ENCODE measurements at places on chromosomes 7 and 10.
A peak's percentile ranks its signal among the peaks of the same experiment; 100 is the strongest.

- no peak for DNase-seq
Observed at GRCh38 chr7:94660006-94660405, 4.1 kb upstream of the SGCE start.

DNA sequence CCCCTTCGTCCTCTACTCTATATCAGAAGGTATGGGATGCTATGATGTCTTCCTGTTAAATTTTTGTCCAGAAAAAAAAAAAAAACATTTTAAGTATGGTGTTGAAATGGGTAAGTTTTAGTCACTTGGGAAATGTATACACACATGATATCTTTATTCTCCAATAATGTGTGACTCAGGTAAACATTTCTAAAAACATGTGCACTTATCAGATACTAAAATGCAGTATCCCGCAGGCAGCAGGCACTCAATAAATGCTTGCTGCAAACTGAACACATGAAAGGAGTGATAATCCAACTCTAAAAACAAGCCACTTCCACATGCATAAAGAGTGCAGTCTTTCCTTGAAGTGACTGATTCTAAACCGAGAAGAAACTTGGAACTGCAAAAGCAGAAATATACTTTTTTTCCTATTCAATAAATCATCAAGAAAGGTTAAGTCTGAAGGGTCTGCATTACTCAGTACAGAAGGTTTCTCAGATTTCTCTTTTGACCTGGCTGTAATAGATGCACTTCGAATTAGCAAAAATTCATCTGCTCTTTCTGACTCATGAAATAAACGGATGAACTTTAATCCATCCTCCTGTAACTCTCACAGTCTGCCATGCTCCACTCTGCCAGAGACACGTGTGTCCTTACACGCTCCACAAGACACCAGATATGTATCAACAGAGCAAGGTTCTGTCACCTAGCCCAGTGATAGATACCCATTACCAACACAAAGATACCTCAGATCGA, 84.0 kb downstream of the HIPK2 start:
- no peak for DNase-seq

- DNase-seq, result no peak
Observed at GRCh38 chr7:81932936-81933335, 163.1 kb upstream of the HGF start.

DNA sequence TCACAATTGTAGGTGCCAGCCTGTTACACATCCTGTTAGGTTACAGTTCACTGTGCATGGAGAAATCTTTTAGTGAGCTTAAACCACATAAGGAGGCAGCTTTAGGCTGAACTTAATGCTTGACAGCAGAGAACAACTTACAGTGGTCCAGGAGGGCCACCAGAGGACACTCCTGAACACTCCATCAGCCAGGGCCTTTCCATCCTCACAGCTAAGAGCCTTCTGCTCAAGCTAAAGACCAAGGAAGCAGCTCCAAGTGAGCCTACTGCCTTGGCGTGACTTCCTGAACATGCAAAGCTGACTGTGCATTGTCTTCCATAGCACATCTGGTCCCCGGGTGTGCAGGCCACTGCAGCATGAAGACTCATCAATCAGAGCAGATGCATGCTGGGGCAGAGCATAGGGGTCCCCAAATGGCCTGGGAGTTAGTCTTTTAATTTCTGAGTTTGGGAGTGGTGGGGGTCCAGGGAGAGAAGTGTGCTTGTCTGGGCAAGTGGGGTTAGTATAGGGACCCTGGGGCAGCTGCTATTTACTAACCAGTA, 105.0 kb downstream of the ZNF248 start:
- no peak for DNase-seq

GRCh38 chr10:86367152-86367951, 757 bp upstream of the GRID1 start:
- DNase-seq, result no peak

GRCh38 chr10:22649390-22649841, 65.0 kb downstream of the PIP4K2A start:
- DNase-seq, result no peak

GRCh38 chr10:17445400-17445998, 8.9 kb downstream of the ST8SIA6 start:
- DNase-seq, result no peak

GRCh38 chr10:48468130-48468790, 136.6 kb downstream of the ARHGAP22 start:
- no peak for DNase-seq

DNA sequence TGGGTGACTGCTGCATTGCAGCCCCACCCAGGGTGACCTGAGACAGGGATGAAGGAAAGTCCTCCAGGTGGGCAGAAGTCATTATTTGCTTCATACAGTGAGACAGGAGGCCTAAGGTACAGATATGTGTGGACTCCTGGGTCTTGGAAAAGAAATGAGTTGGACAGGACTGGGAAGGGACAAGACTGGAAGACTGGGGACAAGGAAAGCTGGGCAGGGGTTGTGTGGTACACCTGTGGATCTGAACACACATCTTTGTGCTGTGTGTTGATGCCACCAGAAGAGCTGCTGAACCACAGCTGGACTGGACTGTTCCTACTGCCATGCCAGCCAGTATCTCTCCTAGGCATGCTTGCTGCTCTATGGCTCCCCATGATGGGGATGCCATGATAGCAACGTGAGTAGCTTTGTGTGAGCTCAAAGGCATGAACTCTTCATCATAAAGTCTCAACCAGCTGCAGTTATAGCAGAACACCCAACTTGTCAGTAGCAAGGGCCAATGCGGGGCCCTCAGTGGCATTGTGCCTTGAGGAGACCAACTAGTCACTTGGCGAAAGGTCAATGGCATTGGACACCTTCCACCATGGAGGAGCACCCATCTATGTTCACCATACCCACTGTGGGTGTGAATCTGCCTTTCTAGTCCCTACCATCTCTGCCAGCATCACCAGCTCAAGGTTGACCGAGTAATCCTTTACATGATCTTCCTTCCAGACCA, 76.0 kb upstream of the GRB10 start:
- no peak for DNase-seq

DNA sequence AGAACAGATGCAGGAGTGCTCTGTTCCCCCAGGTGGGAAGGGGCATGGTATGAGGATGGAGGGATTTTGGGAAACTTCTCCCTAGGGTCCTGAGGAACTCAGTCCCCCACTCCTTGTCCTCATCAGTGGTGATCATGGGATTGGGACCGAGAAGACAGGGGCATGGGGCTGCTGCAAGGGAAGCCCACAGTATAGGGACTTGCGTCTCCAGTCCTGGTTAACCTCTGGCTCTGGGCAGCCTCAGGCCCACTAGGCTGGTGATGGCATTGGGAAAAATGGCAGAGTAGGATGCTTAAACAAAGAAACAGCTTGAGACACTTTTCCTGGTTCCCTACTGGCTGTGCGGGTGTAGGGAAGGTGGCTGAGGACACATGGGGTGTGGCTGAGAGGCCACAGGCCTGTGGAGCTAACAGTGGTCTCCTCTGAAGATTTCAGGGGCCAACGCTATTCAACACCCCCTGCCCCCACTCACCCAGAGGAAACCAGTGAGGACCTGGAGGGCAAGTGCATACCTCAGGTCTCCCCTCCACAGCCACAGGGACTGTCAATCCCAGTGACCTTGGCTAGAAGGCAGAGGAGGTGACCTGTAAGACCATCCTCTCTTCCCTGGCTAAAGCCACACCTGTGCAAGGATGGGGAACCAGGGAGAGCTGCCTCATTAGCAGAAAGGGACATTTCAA, 261.3 kb downstream of the CCSER2 start:
- no peak for DNase-seq

DNA sequence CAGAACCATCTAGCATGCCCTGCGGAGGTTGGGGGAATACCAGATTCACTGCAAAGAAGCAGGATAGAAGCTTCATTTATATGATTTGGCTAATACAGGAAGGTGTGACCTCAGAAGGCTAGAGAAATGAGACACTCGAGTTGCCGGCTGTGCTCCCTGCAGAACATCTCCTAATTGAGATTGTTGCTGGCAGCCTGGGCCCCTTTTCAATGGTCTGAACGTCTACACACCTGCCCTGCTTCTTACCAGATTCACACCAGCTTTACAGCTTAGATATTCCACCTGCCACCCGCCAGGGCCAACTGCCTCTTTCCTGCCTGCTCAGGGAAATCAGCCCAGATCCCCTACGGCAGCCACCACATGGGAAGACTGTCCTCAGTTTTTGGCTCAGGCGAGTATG, 475.3 kb upstream of the AUTS2 start:
- DNase-seq, result no peak

GRCh38 chr7:55520426-55521140, 51.7 kb downstream of the VOPP1 start:
- no peak for DNase-seq

DNA sequence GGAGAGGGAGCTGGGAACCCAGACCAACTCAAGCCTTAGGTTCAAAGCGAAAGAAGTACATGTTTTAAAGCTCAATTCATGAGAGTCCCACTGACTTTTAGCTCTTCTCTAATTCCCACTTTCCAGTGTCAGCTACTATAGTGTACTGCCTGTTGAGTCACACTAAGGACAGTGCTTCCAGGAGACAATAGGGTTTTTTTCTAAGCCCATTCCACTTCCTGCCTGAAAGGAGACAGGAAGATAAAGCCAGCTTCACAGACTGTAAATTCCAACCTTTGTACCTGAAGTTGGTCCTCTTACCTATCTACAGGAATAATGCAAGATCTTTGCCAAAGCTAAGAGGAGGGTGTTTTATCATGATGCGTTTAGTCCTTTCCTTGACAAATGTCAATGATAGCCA, 4.4 kb downstream of the MSRB2 start:
- DNase-seq, result no peak

DNA sequence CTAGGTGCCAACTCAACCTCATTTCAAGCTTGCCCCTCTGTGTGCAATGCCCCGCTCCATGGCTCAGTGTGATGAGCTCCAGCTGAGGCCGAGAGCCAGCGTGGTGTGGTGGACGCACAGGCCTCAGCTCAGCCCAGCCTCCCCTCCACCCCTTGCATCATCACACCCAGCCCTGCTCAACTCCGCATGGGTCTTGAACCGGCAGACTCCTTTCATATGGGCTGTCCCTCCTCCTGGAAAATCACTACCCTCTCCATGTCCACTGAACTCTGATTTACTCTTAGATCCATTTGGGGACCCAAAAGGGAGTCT, 16.6 kb upstream of the SLC18A3 start:
- DNase-seq, result no peak

DNA sequence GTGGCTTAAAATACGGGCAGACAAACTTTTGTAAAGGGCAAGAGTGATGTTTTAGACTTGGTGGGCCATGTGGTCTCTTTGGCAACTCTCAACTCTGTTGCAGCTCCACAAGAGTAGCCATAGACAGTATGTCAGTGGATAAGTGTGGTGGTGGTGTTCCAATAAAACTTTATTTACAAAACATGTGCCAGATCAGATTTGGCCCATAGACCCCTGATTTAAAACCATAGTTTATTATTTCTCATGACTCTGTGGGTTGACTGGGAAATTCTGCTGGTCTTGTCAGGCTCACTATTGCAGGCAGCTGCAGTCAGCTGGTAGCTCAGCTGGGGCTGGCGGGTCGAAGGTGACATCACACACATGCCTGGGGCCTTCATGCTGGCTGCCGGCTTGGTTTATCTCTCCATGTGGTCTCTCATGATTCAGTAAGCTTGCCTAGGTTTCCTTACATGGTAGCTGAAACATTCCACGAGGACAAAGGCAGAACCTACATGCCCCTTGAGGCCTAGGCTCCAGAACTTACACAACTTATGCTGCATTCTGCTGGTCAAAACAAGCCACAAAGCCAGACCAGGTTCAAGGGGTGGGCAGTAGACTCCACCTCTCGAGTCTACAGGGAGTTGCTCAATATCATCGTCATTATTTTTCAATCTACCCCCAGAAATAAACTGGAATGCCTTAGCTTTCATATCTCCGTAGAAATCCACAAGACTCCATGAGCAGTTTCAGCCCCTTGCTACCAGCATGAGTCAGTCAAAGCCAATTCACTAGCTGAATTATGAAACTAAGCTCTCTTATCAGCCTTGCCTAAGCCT, 245.7 kb downstream of the WDR11 start:
- peak; percentile 92 for DNase-seq

GRCh38 chr10:63819753-63820329, 298.6 kb downstream of the REEP3 start:
- peak; percentile 31 for DNase-seq

DNA sequence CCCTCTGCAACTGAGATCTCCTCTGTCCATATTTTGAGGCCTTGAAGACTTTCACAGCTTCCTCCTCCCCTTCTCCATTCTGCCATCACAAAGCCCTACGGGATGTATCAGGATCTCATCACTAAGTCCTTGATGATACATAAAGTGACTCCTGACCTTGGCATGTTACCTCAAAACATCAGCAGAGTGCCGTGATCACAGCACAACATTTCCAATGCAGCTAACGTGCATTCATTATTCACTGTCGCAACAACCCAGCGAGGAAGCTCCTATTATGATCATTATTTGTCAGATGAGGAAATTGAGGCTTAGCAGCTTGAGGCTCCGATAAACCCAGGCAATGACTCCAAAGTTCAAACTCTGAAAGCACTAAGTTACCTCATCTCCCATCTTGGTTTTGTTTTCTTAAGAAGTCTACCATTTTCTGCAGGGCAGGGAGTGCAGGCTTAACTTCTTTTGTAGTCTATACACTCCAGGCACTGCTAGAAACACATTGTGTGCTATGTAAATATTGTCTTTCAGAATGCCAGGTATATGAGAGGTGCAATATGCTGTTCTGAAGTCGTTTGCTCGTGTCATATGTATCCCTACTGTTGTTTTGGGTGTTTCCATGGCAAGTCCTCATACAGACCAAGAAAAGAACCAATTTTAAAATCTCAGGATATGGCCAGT, 80.6 kb upstream of the C1QL3 start:
- no peak for DNase-seq

- no peak for DNase-seq
Observed at GRCh38 chr10:130772056-130772455, 539.5 kb downstream of the TCERG1L start.

DNA sequence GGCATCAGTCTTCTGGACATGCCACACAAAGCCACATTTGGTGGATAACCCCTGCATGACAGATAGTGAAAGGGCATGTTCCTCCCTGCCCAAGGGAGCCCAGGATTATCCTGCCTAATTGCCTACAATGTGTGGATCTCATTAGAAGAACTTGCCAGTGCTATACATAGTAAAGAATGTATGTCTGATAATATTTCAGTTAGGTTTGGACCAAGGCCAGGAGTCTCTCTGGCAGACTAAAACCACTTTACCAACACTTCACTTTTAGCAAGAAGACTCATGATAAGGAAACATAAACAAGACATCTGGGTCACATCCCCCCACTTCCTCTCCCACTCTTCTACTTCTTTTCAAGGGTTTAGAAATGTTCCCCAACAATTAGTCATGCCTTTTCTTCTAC, 196.7 kb downstream of the MTERF1 start:
- peak; percentile 90 for DNase-seq

GRCh38 chr10:78764436-78764835, 304.3 kb upstream of the ZMIZ1 start:
- DNase-seq, result no peak

GRCh38 chr10:121904888-121905287, 22.9 kb downstream of the ATE1 start:
- no peak for DNase-seq

DNA sequence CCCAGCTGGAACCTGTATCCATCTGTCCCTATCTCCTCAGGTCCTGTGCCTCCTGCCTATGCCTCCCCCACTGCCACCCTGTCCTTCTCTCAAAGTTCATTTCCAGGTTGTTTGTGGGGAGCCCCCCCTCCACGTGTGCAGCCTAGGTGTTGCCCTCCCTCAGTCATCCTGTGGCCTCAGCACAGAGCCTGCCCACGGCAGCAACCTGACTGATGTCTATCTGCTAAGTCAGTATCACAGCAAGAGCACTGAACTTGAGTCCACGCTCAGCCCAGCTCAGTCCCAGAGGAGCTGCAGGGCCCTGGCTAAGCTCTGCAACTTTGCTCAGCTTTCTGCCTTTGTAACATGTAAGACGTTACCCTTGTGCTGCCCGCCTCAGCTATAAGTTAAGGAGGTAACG, 28.7 kb downstream of the FAM53B start:
- no peak for DNase-seq

GRCh38 chr10:34994565-34995142, 95.5 kb downstream of the CUL2 start:
- DNase-seq, result peak; percentile 67

Measured in NCI-H226 (cell line).